ENCODE measurements at places on chromosomes 12 and 14. TPM values are rescaled to one million over a fixed set of nuclear protein-coding genes. Genes with fewer than 3 reads are reported as not detected.

TRPV4 gene
- not detected for polyA plus RNA-seq

FOXA1 gene
- not detected for polyA plus RNA-seq

FGFR1OP2 gene
- 79.4 TPM for polyA plus RNA-seq

PLA2G1B gene
- polyA plus RNA-seq = not detected

All from neural cell (in vitro differentiated cells).